ENCODE measurements at places on chromosomes 4 and X.
A peak's percentile ranks its signal among the peaks of the same experiment; 100 is the strongest.

GRCh38 chrX:101136235-101136634 is 38.2 kb downstream of the CENPI start:
- no peak for DNase-seq

- DNase-seq = no peak
Observed at GRCh38 chrX:132740316-132741123, 217.9 kb downstream of the HS6ST2 start.

- DNase-seq = no peak
Observed at GRCh38 chr4:101253121-101253520, 94.2 kb downstream of the PPP3CA start.

DNA sequence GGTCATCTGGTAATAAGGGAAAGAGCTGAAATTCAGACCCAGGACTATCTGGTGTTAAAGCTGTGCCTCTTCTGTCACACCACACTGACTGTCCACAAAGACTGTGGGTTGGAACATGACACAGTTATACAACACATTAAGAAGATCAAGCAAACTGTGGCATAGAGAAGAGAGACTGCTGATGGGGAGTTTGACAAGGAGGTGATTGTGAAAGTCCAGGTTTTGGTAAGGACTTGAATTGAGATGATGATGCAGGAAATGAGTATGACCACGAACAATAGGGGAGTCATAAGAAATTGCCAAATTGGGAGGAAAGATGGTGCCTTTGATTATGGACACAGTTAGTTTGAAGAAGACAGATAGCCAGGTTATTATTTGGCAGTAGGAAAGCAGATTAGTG is 163.4 kb downstream of the PDGFRA start:
- DNase-seq = no peak

- DNase-seq = no peak
Observed at GRCh38 chrX:131988236-131988635, 34.9 kb upstream of the STK26 start.

DNA sequence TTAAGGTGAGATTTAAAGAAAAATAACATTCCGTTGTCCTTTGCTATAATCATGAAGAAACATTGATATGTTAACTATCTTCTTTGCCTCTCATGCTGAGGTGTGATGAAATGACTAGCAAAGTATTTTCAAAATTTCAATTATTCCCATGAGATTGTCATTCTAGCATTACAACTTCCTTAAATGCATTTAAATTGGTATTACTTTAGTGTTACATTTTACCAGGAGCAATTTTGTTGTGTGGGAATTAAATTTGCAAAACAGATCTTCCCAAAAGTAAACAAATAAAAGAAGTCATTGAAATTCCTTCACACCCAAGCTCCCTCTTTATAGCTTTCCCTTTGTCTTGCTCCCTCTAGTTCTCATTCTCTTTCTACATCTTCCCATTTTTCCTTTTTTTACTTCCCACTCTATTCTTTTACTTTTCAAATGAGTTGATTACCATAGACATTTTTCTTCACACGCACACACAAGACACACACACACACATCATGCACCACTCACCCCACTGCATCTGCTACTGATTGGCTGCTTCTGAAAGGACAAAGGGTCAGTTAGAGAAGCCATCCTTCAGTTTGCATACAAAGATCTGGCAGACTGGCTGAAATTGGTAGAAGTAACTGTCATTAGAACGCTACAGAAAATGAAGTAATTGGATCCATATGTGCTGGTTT is 10.0 kb upstream of the APELA start:
- DNase-seq = no peak

DNA sequence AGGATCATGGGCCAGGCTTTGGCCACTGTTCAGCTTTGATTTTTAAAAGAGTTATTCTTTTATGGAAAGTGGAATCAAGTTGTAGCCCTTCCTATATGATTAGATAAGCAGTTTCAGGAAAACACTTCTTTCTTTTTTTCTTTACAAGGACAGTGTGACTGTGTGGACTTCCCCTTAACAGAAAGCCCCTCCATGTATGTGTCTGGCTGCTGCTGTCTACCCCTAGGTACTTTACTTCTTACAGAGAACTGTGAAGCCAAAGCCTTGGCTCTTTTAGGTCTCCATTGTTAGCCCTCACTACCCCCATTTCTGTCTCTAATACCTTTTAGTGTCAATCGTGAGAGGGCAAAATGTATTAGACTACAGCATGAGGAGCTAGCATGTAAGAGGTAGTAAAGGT is 19.1 kb downstream of the VSIG1 start:
- DNase-seq = no peak

GRCh38 chr4:118076958-118077766 is 42.9 kb downstream of the NDST3 start:
- peak; percentile 21 for DNase-seq

DNA sequence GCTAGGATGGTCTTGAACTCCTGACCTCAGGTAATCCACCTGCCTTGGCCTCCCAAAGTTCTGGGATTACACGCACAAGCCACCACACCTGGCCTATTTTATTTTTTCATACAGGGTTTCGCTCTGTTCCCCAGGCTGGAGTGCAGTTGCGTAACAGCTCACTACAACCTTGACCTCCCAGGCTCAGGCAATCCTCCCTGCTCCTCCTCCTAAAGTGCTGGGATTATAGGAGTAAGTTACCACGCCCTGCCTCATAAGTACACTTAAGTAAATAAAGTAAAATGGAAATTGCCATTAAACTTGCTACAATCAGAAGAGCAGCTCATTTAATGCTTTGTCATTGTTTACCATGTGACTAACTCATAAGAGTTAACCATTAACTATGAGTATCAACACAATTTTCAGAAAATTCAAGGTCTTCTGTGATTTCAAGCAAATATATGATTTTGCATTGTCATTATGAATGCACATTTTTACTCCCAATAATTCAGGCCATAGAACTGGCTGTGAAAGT is 12.3 kb downstream of the UGDH start:
- no peak for DNase-seq

- no peak for DNase-seq
Observed at GRCh38 chrX:13005661-13006473, 31.0 kb downstream of the TMSB4X start.
